ENCODE measurements at places on chromosomes 3 and 15.

DNA sequence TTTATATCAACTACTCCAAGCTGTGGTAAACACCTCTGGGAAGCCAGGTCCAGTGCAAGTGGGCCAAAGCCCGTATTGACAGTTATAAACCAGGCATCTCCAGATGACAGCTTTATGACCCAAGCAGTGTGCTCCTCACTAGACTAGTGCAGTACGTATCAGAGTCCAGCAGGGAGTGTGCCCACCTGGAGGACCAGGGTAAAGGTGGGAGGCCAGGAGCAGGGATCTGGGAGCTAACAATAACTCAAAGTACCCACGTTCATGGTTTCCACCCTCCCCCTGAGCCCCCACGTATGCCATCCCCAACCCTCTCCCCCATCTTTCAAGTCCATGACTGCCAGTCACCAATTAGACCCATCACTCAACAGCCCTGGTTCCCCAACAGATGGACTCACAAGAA, 27.0 kb upstream of the ALDH1A3 start:
- DNase-seq = no peak

- DNase-seq = peak; percentile 49
Measured at GRCh38 chr3:143972505-143973258, 1.1 kb downstream of the DIPK2A start.

GRCh38 chr15:82530606-82531379, 9.5 kb downstream of the RPS17 start:
- DNase-seq = peak; percentile 68

DNA sequence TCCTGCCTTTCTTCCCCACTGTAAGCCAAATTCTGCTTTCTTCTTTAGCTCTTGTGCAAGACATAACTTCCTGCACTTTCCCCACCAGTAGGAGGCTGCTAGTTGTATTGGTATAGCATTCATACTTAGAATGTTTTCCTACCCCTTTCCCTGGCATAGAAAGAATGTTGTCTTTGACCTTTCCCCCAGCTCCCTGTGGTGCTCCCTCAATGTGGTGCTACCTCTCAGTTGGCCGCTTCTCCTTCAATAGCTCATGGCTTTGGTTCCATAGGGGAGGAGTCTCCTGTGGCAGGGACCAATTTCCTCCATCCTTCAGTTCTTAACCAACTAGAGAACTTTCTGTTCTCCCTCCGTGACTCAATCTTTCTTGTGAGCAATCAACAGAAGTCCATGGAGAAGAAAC, 67.5 kb upstream of the AKAP13 start:
- no peak for DNase-seq

DNA sequence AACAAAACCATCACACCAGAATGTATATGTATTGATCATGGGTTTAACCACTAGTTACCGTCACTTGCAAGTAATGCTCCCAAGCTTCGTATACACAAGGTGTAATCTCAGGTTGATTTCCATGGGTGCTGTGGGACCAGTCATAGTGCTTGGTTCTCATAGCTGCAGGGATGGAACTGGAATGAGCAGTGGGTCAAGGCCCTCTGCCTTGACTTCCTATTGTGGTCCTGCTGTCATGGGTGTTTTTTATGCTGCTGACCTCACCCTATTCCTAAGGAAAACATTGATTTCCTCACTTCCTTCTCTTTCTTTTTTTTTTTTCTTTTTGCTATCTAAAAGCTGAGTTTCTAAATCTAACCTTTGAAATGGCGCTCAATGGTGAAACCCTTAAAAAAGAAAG, 325.6 kb upstream of the RASGRP1 start:
- DNase-seq = no peak

DNA sequence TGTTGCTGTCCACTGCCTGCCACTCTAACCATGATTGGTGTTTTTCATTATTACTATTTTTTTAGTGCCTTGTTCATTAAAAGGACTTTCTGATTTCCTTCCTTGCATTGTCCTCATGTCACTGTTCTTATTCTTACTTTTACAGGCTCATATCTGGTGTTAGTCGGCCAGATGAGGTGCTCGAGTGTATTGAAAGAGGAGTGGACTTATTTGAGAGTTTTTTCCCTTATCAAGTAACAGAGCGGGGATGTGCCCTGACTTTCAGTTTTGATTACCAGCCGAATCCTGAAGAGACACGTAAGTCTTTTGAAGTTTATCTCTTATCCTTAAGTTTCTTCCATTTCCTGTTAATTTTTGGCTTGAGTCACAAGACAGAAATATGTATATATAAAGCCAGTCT, 23.2 kb downstream of the QTRT2 start:
- DNase-seq = no peak

DNA sequence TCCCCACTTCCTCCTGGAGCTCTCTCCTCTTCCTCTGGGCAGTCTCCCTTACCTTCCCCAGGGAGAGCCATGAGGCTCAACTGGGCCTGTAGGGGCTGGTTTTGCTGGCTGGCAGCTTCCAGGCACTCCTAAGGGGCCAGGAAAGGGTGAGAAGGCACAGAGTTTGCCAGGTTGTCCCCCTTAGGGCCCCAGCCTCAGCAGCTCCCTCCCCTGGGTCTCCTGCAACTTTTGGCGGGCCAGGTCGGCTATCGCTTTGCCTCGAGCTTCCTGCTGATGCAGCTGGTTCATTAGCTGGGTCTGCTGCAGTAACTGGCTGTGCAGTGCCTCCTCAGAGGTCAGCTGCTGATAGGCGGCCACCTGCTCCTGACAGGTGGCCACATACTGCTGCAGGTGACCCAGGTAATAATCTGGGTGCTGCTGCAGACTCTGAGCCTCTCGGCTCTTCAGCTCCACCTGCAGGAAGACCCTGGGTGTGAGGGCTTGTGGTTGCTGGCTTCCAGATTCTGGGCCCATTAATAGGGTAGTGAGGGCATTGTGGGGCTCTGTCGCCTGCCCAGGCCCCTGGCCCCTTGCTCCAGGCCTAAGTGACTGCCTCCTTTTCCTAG, 29.7 kb upstream of the OR4F6 start:
- DNase-seq = no peak

GRCh38 chr3:178393824-178394223, 142.4 kb upstream of the KCNMB2 start:
- no peak for DNase-seq

DNA sequence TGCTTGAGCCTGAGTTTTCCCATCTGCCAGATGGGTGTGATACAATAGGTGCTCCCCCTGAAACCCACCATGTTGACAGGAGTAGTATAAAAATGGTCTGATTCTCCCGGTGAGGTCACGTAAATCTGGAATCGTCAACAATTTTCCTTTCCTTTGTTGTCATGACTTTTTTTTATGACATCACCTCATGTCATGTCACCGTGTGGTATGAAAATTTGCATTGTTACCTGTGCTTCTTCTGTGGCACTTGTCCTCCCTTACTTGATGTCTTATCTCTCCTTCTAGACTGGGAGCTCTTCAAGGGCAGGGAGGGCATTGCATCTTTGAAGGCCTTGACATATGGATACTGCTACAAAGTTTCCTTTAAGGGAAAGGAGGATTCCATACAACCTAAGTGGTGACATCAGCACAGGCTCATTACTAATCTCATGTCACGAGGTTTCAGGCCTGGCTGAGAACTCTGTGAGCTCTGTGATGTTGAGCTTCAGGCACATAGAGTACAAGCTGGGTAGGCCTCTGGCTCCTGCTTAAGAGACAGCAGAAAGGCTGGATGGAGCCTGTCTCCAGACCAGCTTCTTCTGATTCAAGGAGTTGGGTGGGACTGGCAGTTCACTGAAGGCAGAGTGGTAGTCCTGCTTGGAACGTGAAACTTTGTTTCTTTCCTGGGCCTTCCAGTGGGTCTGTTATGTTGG, 66.3 kb downstream of the LPP start:
- DNase-seq = no peak

GRCh38 chr3:169199283-169199682, 464.2 kb downstream of the MECOM start:
- DNase-seq = no peak

DNA sequence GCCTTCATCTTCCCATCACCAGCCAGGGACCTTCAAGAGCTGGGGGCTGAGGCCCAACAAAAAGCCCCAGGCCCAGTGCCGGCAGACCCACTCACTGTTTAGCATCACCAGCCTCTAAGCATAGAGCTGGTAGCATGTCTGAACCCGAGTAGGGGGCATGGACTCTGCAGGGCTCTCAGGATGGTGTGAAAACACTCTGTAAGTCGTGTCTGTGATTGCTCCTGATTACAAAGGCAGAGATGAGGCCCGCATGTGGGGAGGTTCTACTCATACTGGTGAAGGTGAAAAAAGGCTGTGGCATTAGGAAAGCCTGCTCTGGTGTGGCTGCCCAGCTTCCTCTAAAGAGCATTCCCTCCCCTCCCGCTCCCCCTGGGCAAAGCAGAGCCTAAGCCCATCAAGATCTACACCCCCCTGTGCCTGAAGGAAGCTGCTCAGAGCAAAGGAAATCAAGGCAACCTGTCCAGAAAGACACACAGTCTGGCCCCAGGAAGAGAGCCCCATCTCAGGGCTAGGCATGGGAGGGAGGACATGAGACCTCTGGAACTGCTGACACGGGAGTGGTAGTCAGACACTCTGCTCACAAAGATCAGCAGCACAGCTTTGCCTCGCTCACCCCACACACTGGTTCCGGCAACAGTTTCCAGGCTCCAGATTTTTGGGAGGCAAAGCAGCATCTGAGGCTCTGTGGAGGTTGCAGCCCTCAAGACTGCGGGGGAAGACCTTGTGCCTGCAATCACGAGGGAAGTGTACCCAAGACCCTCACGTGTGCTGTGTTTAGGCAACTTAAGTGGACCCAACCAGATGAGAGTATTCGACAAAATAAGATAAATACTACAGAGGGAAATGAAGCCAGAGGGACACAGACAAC, 36.7 kb downstream of the CCDC12 start:
- DNase-seq = no peak

Measured in activated CD8-positive, alpha-beta memory T cell treated with anti-CD3 and anti-CD28 coated beads, Interleukin-2, amount 50 U/mL, for 4 hours (primary cell).